ENCODE measurements at places on chromosomes 5 and 9.
A peak's percentile ranks its signal among the peaks of the same experiment; 100 is the strongest.

GRCh38 chr5:116740771-116741170 is 166.1 kb upstream of the SEMA6A start:
- no peak for DNase-seq

DNA sequence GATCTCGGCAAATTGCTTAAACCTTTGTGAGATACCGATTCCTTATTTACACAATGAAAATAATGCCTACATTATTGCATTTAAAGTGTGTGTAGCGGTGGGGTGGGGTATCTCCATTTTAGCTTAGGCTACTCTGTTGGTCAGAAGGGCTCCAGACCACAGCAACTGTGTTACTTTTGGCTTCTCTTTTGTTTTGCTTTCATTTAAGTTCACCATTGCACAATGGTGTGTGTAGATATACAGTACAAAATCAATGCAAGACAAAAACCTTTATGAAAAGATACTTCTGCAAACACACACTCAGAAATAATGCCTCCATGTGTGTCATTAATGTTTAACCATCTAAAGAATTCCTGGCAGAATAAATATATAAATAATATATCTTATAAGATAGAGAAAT is 279.4 kb downstream of the FBXL17 start:
- no peak for DNase-seq

GRCh38 chr9:6975198-6975597 is 217.4 kb downstream of the KDM4C start:
- no peak for DNase-seq

DNA sequence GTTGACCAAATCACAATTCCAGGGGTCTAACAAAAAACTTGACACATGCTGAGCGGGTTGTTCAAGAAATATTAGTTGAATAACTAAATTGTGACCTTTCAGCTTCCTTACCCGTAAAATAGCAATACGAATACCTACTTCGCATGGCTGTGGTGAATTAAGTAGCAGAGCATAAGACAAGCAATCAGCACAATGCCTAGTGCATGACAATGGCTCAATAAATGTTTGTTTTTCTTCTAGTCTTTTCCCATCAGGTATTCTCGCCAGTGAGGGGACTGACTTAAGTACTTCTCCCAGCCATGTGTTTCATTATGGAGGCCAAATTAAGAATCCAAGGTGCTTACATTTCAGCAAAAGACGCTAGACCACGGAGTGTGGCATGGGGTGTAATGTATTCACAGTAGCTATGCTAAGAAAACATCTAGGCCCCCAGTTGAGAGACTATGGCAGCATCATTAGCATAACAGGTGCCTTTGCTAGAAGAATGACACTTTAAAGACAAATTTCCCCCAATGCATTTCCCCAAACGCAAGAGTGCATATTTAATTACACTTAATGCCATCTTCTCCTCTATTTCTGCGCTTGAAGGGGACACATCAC is 145.9 kb downstream of the ASTN2 start:
- no peak for DNase-seq

DNA sequence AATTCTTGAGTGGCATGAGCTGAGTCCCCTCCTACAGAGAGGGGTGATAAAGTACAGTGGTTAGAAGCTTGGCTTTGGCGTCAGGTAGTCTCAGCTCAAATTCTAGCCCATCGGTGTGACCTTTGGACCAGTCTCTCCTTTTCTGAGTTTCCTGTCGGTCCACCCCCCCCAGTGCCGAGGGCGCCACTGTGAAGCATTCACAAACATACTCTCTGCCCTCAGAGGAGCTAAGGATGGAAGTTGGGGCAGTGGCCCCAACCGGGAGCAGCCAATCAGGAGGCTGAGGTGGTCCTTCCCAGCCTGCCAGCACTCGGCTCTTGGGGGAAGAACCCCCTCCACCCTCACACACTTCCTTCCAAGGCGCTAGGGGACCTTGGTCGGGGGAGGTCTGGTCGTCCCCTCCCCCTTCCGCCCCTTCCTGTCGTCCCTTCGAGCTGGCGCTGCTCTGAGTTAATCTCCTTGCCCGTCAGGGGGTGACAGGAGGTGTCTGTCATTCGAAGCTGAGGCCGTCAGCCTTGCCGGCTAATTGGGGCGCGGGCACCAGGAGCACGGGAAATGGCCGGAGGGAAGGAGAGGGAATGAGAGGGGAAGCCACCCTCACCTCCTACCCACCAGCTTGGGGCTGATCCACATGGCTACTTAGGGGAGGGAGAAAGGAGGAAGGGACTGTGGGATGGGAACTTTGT is 53.0 kb downstream of the CXXC5 start:
- DNase-seq = no peak

DNA sequence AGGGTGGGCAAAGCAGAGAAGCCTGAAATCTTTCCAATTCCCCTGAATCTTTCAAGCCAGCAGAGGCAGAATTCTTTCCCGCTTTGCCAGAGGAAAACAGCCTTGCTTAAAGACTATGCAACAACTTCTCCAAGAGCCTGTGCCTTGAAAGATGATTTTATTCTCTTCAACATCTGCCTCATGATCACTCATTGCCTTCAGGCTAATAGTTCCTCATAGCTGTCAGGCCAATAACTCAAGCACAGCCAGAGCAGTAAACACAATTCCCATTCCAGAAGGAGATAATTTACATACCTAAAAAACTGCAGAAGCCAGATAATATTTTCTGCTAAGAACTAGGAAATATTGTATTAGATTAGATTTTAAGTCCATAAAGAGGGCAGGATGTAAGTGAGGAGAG is 92.3 kb upstream of the PUM3 start:
- DNase-seq = no peak

GRCh38 chr5:108521011-108521700 is 139.3 kb upstream of the FBXL17 start:
- DNase-seq = no peak

DNA sequence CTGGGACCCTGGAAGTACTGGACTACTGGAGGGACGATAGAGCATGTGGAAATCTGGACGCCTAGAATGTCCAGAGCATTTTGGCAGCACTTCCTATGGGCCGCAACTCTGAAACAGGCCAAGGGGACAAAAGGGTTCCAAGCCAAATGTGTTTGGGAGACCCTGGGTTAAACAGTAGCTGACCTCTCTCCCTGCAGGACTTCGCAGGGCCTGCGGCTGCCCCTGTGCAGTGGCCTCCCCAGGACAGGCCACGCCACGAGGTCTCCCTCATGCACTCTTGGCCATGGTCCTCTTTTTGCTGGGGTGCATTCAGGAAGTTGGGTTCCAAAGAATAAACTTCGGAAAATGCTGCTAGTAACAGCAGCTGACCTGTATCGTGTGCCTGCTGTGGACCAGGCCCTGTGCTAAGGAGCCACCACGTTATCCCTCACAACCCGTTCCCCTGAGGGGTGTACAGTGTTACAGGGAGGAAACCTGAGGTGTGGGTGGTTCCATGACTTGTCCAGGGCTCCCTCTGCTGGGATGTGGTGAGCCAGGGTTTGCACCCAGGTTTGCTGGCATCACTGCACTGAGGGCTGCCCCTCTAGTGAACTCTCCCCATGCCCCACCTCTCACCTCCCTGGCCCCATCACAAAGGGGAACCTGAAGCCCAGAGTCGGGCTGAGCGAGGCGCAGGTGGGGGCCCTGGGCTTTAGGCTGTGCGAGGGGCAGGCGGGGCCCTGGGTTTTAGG is 79.4 kb downstream of the AMBP start:
- no peak for DNase-seq

GRCh38 chr5:73605223-73606087 is 20.5 kb upstream of the ARHGEF28 start:
- DNase-seq = no peak

DNA sequence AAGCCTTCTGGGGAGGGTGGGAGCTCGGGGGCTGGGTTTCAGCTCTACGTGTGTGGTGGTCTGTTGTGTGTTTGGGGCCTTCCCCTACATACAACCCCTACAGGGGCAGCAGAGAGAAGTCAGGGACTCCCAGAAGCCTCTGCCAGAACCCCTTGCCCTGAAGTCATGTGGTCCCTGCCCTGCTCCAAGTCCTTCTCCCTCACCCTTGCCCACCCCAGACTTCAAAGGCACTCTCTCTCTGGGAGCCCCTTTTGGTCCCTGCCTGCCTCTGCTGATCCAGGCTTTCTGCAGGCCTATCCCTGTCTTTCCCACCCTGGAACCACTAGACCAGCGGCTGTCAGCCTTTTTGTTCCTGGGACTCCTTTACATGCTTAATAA is 61.1 kb upstream of the PSD2 start:
- DNase-seq = no peak

GRCh38 chr5:140051950-140052349 is 8.9 kb upstream of the NRG2 start:
- DNase-seq = no peak

DNA sequence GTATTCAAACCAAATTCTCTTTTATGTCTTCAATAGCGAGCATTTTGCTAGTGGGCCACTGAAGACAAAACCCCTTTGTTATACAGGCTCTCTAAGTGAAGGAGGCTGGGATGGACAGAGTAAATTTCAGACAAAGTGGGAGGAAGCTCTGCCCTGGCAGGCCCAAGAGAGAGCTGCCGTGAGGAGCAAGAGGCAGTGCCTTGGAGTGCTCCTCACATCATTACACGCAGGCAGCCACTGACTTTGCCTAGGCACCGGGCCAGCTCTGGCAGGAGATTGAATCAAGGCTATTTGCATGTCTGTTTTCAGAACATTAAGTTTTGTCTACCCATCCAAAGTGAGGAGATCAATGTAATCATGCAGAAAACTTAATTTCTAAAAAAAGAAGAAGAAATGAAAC is 167.7 kb downstream of the CCDC192 start:
- DNase-seq = no peak

DNA sequence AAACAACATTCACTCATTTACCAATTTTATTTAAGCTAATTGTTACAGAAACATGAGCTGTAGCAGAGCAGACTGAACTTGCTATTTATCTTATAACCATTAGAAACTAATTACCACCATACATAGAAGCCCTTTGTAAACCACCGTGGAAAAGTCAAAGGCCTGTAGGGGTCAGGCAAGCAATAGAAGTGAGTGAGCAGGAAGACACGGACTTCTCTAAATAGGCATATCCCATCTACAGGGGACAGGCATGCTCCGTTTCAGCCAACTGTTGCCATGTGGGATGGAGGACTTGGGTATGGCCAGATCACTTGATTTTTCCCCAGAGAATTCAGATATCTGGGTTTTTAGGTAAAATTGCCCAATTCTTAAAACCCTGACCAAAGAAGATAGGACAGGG is 44.8 kb downstream of the PRRC1 start:
- no peak for DNase-seq

DNA sequence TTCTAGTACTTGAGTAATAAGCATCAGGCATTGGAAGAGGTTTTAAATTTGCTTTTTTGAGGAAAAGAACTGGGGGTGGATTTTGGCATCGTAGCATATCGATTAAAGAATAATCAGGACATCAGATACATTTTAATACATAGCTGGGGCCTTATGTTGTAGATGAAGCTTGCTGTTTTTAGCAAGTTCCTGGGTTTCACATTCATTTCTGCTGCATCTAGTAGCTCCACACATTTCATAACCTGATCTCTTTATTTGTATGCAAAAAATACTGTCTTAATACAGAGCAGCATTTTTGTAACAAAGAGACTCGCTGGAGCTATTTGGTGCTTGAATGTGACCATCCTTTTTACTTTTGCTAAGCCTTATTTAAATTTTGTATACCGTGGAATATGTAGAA is 28.5 kb downstream of the CD180 start:
- DNase-seq = no peak

DNA sequence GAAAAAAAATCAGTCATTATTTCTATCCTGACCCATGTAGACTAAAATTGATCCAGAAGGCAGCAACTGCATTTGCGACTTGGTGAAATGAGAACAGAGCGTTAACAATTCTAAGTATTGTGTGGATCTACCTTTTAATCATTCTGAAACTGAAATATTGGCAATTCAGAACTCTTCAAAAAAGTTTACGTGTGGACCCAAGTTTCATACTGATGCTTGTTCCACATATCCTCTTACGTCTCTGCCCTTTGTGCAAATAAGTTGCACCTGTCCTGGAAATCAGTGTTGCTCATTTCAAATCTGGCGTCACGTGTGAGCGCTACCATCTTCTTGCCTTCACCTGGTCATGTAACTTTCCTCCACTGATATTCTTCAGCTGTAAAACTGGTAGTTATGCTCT is 74.7 kb downstream of the NTRK2 start:
- no peak for DNase-seq

DNA sequence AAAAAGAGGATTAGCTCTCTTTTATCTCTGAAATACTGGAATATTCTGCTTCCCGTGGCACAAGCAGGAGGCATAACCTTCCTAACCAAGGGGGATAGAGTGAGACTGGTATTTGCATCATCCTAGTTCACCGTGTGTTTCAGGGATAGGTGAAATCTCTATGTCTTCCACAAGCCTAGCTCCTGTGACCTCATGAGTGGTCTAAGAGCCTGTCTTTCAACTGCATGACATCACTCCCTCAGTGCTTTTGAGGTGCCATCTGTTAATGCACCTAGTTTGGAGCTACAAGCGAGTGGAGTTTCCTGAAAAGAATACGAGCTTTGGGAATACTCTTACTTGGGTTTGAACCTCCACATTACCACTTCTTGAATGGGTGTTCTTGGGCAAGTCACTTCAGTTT is 181.8 kb downstream of the PAPPA start:
- no peak for DNase-seq

- DNase-seq = peak; percentile 60
Measured at GRCh38 chr5:122192497-122193496, 63.5 kb downstream of the ZNF474 start.

Measured in urinary bladder (tissue), 4 donors.